Skin of body (tissue), 3 donors: ENCODE measurements at places on chromosomes 1 and 21.

DNA sequence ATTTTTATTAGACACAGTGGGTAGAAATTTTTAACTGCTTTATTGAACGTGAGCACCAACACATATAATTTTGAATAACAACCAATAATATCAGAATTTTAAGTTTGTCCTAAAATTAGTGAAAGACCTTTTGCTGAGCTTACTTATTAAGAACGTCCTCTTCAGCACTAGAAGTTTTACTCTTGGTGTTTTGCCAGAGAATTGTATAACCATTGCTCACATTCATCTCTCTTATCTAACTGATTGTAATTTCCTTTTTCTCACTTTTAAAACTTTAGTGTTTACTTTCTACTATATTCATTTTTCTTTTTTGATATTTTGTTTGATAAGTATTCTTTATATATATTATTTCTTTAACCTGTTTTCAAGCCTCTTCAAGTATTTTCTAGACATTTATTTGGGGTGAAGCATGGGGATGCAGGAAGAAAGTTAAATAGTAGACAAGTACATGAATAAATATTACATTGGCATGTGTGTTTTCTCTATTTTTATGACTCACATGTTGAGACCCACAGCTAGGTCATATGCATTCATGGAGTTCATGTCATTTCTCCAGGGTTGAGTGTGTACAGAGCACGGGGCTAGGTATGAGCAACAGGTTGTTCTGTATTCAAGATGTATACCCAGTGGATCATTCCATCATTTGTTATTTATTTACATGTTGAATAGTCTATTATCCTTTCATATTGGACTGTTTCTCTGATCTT, 90.6 kb downstream of the ATP6V1G3 start:
- DNase-seq: no peak

DNA sequence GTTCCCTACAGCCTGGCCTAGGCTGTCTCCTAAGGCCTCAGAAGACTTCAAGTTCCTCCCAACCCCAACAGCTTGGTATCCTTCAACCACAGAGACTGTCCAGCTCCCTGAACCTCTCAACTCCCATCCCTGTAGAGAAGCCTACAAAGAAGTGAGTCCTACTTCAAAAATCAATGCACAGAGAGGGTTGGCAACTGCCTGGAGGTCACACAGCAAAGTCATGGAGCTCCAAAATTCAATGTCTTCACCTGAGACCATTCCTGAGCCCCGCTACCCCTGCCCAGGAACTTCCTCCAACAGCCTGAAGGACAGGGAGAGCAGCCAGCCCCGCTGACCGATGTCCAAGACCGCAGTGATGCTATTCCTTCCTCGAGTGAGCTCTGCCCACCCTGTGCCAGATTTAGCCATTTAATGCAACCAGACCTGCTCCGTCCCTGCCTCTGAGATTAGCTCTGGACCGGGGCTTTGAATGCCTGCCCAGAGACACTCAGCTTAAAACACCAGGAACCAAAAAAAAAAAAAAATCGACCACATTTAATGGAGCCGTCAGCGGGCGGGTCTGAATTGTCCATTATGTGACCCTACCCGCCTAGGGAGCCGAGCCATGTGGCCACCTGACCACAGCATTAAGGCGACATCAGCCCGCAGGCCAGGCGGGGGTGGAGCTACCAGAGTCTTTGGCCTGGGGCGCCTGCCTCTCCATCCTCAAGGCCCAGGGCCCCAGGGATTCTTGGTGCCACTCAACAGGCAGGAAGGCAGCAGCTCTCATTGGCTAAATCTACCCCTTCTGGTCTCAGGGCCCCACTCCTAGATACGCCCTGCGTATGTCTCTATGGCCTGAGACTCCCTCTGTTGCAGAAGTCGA, 148.6 kb downstream of the SYF2 start:
- DNase-seq: no peak

- DNase-seq: peak; percentile 49
Measured at GRCh38 chr1:234980645-234981396, 147.8 kb downstream of the TOMM20 start.

- no peak for DNase-seq
Measured at GRCh38 chr1:156497078-156497742, 3.4 kb downstream of the MEF2D start.

DNA sequence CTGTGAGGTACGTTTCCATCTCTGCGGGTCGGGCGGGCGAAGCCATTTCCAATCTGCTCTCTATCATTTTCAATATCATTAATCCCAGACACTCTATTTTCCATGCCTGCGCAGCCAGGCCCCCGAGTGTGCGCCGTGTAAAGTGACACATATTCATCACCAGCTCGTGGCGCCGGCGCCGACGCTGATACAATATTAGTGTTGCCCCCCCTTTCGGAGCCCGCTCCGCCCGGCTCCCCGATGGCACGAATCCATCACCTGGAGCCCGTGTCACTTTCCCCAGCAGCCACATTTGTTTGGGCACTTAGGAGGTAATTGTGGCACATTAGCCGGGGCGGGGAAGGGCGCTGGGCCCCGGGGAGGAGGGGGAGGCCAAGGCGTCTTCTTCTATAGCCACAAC, 33.7 kb upstream of the DMBX1 start:
- DNase-seq: no peak

- no peak for DNase-seq
Measured at GRCh38 chr1:10958614-10959013, 53.8 kb upstream of the TARDBP start.

DNA sequence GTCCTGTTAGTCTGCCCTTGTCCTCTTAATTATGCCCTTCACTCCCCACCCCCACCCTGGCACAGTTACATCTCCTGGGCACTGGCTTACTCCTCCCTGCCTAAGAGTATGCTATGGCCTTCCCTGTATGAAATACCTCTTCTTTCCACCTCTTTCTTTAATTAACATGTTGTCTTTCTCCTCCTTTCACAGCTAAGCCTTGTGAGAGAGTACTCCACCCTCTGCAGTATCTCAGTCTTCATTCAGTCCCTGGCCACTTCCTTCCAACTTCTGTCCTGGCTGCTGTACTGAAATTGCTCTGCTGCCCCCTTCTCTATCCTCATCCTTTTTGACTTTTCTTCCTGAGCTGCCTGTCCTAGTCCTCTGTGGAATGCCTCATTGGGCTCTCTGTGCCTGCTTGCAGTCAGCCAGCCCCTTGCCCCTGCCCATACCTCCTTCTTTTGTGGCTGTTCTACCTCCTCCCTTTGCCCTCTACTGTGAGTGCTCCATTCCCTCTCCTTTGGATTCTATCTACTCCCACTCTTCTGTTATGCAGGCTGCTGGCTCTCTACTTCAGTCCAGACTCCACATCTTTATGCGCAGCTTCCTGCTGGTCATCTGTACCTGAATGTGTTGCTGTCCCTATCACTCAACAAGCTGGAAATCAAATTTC, 8.3 kb downstream of the NOS1AP start:
- DNase-seq: no peak

- peak; percentile 56 for DNase-seq
Measured at GRCh38 chr1:172390683-172391551, 29.6 kb upstream of the C1orf105 start.

DNA sequence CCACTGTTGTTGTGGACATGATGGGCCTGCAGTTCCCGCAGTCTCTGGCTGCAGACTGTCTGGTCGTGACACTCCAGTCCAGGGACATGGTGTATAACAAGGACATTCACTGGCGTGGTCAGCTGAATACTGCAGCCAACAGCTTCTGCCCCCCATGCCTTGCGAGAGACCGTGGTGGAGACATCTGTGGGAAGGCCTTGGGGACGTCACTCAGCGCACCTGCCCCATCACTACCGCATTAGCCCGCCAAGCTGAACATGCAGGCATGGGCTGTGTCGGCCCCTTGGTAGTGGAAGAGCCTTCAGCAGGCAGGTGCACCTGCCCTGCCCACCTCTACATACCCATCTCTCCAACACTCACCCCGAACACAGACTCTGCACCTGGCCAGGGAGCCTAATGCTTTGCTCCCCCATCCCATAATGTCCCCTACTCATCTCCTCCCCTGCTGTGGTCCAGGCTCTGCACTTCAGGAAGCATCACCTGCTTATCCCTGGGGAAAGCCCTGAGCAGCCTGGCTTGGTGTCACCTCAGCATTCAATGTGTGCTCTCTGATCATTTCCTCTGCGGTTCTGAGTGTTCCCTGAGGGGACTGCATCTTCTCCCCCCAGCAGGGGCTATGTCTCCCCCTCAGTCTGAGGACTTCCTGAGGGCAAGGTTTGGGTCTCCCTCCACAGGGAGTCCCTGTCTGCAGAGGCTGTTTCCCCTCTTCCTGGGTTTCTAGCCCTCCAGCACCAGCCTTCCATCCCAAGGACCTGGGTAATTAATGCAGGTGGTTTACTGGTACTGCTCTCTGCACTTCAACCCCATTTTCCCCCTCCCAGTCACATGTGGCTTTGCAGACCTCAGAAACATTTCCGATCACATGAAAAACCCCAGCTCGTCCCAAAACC, 3.2 kb downstream of the PGLYRP4 start:
- DNase-seq: no peak

- DNase-seq: no peak
Measured at GRCh38 chr21:42429856-42430255, 26.2 kb downstream of the UBASH3A start.

- no peak for DNase-seq
Measured at GRCh38 chr1:227399152-227399730, 80.9 kb upstream of the CDC42BPA start.

DNA sequence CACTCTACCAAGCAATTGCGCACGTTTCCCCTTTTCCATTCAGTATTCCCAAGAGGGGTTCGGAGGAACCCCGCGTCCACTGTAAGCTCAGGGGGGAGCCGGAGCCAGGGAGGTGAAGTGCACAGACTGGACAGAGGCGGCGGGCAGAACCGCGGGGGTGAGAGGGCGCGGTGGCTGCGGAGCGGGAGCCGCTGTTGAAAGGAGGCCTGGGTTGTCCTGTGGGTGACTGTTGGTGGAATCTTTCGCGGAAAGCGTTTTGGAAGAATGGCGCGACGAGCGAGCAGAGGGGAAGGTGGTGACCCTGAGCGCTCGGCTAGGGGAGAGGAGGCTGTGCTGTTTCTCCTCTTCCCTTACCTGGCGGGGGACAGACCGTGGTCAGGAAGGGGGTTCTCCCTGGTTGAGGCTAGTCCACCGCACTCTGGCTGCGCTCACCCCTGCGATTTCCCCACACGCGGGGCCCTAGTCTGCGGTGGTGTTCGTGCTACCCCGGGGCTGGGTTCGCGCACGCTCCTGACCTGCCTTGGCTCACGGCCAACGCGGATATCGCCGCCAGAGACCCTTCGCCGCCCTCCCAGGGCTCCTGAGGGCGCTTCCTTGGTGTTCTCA, 92.8 kb downstream of the PRKAB2 start:
- DNase-seq: no peak

- DNase-seq: no peak
Measured at GRCh38 chr1:229699613-229700267, 73.7 kb downstream of the URB2 start.

DNA sequence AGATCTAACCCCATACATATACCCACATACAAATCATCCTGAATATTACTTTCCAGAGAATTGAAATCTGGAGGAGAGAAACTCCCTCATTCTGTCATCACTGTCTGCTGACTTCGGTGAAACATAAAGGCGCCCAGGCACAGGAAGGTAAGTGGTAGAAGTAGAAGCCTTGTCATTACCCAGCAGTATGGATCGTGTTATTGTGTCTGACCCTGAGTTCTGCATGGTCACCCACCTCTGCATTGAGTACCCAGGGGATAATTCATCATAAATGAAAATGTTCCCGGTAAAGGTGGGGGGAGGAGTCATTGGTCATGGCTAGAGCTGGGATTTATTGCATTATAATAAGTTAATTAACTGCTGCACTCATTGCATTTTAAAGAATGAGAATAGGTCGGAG, 342.6 kb upstream of the PKN2 start:
- DNase-seq: no peak

GRCh38 chr1:28115267-28115666, 26.9 kb upstream of the EYA3 start:
- DNase-seq: no peak

GRCh38 chr1:87154384-87154783, 174.3 kb upstream of the LMO4 start:
- no peak for DNase-seq

- no peak for DNase-seq
Measured at GRCh38 chr1:85025940-85026339, 22.4 kb downstream of the MCOLN3 start.

DNA sequence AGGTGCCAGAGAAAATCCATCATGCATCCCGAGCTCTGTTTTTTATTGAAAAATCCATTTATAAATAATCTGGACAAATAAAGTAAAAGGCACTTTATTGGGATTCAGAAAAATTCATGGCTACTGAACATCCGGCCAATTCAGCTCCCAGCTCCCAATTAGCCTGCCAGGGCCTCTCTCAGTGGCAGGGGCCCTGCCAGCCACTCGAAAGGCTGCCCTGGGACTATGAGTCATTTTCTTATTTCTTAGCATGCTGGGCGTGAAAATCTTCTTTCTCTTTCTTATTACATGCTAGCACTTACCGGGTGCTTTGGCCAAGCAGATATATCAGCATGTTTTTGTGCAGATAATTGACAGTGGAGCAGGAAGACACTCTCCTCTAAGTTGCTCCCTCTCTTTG, 283.3 kb downstream of the CAMTA1 start:
- no peak for DNase-seq

- DNase-seq: peak; percentile 46
Measured at GRCh38 chr1:64917328-64917861, 49.0 kb downstream of the JAK1 start.

GRCh38 chr1:62040450-62040849, 154.2 kb upstream of the L1TD1 start:
- no peak for DNase-seq

GRCh38 chr1:3080053-3080955, 11.3 kb downstream of the PRDM16 start:
- DNase-seq: no peak

DNA sequence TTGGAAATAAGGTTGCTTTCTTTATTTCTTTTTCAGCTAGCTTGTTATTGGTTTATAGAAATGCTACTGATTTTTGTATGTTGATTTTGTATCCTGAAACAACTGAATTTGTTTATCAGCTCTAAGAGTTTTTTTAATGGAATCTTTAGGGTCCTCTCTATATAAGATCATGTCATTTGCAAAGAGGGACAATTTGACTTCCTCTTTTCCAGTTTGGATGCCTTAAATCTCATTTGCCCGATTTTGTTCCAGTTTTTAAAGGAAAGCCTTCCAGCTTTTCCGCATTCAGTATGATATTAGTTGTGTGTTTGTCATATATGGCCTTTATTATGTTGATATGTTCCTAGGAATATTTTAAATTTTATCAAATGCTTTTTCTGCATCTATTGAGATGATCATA, 31.7 kb downstream of the SLC35A3 start:
- no peak for DNase-seq

DNA sequence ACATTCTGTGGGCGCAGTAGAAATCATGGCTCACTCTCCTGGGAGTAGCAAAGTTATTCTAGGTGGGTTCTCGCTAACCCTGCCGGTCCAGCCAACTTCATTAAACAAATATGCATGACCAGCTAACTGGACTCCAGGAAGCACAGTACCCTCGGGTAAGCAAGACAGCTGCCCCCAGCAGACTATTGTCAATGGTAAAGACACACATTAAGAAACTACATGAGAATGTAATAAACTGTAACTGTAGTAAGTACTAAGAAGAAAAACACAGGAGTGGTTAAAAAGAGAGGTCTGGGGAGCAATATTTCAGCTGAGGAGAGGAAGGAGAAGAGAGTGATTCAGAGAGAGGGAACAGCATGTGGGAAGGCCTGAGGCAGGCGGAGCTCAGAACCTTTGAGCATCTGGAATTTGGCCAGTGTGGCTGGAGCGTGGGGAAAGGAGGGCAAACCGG, 7.4 kb downstream of the SLC2A5 start:
- no peak for DNase-seq

- no peak for DNase-seq
Measured at GRCh38 chr1:87045761-87046304, 131.4 kb downstream of the HS2ST1 start.

GRCh38 chr1:230857822-230858221, 10.5 kb downstream of the C1orf198 start:
- no peak for DNase-seq
